Effector memory CD4-positive, alpha-beta T cell (primary cell): ENCODE measurements at places on chromosomes 1 and 21.

DNA sequence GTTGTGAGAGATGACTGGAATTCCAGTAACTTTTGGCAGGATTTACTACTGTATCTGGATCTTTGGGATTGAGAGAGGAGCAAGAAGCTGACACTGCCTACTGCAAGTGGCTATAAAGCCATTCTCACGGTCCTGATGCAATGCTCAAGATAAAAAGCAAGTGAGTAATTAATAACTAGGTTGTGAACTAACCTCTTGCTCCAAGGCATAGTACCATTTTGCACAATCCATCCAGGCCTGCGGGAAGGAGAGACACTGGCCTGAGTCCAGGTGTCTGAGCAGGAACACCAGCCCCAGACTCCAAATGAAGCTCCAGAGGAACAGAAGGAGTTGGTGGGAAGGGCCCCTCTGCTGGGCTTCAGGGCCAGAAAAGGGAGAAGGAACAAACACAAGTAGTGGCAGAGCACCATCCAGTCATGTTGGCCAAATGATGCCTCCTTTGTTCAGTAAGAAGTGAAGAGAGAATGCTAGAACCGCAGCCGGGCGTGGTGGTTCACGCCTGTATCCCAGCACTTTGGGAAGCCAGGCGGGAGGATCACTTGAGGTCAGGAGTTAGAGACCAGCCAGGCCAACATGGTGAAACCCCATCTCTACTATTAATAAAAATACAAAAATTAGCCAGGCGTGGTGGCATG lies 9.9 kb upstream of the SLC45A3 start:
- H3K27ac ChIP-seq, result no peak overlapping the region
- H3K4me3 ChIP-seq, result no peak overlapping the region
- DNase-seq, result no peak

DNA sequence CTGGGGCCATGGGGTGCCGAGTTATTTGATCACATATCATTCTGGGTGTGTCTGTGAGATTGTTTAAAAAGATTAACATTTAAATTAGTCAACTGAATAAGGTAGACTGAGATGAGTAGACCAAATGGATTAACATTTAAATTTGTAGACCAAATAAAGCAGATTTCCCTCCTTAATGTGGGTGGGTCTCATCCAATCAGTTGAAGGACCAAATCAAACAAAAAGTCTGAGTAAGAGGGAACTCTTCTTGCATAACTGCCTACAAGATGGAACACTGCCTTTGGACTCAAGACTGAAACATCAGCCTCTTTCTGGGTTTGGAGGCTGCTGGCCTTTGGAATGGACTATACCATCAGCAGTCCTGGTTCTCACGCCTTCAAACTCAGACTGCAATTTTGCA lies 17.0 kb upstream of the SNX7 start:
- DNase-seq, result no peak
- H3K27ac ChIP-seq, result no peak overlapping the region
- no peaks in the 10 kb centered on the region for H3K27me3 ChIP-seq
- H3K36me3 ChIP-seq, result no peaks in the 10 kb centered on the region

DNA sequence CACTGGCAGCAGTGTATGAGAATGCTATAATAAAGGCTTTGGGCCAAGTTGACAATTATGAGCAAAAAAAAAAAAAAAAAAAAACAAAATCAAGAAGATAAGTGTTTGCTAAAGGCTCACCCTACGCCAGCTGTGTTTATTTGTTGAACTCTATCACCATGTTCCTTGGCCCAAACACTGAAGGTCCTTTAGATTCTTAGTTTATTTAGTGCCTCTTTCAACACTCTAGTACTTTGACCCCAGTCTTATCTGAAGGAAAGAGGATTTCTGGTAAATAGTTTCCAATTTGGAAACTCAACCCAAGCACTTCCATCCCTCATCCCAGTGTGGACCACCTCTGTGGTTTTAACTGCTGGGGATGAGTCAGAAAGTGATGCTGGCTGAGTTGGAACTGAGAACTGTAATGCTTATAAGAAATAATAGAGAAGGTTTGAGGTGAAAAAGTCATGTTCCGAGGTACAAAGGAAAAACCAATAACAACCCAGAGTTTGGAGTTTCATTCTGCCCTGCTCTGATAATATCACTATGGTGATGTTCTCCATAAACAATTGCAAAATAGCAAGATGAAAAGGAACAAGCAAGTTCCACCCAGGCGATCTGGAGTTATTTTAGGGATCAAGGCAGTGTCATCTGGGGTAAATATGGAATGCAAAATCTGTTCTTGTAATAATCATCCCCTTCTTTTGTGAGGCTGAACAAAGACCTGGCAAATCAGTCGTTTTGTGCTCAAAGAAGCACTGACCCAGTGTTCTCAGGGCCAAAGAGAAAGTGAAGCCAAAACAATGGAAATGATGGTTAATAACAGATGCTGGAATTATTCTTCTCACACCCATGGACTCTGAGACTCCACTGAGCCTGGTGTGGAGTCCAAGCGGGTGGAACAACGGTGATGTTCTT lies 19.7 kb upstream of the CAPZB start:
- H3K4me1 ChIP-seq, result peaks cover 4% of the 10 kb centered on the region
- DNase-seq, result no peak
- H3K27ac ChIP-seq, result no peak overlapping the region
- no peaks in the 10 kb centered on the region for H3K27me3 ChIP-seq
- no peaks in the 10 kb centered on the region for H3K36me3 ChIP-seq
- H3K4me3 ChIP-seq, result no peak overlapping the region

DNA sequence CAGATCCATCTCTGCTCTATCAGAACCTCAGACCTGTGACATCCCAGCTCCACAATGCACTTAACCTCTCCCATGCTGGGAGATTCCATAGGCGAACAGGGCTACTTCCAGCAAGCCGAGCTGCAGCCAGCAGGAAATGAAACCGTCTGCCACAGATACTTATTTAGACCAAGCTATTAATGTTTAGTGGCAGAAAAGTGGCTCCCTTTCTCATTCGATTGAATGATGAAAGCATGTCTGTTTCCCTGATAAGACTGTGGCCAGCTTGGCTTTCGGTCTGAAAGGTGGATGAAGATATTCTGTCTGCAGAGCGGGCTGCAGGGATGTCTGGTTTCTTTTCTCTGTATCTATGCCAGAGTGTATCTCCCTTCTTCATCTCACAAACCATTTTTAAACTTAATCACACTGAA lies 146.4 kb downstream of the GREM2 start:
- no peak for DNase-seq
- no peak overlapping the region for H3K4me3 ChIP-seq
- no peak overlapping the region for H3K27ac ChIP-seq
- H3K4me1 ChIP-seq, result no peaks in the 10 kb centered on the region
- no peaks in the 10 kb centered on the region for H3K27me3 ChIP-seq
- H3K36me3 ChIP-seq, result no peaks in the 10 kb centered on the region

DNA sequence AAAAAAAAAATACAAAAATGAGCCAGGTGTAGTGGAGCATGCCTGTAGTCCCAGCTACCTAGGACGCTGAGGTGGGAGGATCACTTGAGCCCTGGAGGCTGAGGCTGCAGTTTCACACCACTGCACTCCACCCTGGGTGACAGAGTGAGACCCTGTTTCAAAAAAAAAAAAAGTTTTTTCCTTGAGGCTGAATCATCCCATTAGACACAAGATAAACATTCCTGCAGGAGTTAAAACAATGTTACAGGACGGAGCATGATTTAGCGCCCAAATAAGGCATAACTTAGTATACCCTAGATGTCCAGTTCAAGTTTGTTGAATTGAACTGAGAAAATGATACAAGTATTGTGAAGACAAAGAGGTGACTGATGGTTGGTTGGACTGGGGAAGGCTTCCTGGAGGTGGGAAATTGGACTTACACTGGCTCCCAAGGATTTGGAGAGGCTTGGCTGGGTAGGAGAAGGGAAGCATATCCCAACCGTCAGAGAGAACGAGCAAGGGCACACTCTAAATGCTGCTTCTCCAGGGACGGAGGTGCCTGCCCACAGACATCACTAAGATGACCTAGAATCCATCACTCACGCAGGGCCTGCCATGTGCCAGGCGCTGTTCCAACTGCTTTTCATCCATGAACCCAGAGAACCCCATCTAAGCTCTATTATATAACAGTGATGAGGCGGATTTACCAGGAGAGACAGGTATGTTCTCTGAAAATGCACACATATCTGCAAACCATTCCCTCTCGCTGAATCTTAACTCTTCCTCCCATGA lies 610.6 kb downstream of the KIF26B start:
- peaks cover 5% of the 10 kb centered on the region for H3K36me3 ChIP-seq
- no peak overlapping the region for H3K27ac ChIP-seq
- no peaks in the 10 kb centered on the region for H3K4me1 ChIP-seq

DNA sequence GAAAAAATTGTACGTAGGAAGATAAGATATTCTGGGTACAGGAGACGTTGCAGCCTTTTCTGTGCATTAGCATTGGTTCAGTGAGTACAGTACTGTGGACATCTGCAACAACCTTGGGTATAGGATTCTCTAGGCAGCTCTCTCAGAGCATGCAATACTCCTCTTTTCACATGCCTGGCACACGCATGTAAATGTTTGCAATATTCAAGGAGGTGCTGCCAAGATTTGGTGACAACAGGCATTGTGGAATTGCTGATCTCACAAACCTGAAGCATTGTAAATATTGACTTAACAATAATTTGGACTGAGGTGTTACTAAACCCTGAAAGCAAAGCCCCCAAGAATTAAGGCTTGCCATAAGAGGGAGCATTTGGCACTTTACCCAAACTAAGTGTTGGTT lies 126.8 kb downstream of the GRIK1 start:
- no peak overlapping the region for H3K27ac ChIP-seq
- H3K27me3 ChIP-seq, result no peaks in the 10 kb centered on the region
- H3K36me3 ChIP-seq, result no peaks in the 10 kb centered on the region
- no peak for DNase-seq

DNA sequence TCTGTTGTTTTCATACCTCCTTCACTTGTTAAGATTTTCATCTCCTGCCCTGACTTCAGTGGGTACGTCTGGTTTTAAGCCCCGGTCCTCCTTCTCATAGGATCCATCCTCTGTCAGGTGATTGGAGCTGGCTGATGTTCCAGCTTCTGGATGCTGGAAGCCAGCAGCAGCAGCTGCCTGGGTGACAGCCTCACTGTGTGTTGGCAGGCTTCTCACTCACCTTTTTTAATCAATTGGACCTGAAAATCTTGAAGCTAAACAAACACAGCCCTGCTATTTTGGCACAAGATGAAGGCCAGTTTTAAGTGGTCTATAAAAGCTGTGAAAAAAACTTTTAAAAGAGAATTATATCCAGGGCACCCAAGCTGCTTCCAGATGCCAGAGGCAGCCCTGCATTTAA lies 181.0 kb downstream of the DISC1 start:
- no peaks in the 10 kb centered on the region for H3K27me3 ChIP-seq
- peaks cover 10% of the 10 kb centered on the region for H3K36me3 ChIP-seq
- H3K27ac ChIP-seq, result no peak overlapping the region
- H3K4me1 ChIP-seq, result no peaks in the 10 kb centered on the region
- H3K4me3 ChIP-seq, result no peak overlapping the region
- no peak for DNase-seq

DNA sequence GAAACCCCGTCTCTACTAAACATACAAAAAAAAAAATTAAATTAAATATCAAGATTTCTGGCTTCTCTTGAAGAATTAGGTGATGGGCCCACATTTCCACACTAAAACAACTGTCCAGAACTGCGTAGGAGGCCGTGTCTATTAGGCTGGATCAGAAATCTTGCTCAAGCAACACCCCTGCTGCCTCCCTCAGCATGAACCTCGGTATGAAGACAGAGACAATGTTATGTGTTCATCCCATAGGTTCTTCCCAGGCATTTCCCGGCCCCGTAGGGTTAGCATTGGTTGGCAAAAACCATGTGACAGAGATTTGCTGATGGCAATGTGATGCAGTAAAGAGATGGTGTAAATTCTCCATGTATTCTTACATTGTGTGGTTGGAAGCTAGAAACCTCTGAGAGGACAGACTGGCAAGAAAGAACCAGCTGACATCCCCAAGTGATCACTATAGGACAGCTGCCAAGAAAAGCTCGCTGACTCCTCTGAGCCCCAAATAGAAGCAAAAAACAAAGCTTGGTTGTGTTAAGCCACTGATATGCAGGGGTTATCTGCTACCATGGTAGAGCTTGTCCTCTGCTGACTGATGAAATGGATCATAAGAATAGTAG lies 34.5 kb downstream of the EBNA1BP2 start:
- H3K27me3 ChIP-seq, result no peaks in the 10 kb centered on the region
- no peak for DNase-seq
- no peak overlapping the region for H3K27ac ChIP-seq
- H3K36me3 ChIP-seq, result no peaks in the 10 kb centered on the region

- H3K36me3 ChIP-seq, result peaks cover 4% of the 10 kb centered on the region
- DNase-seq, result no peak
- no peaks in the 10 kb centered on the region for H3K27me3 ChIP-seq
- H3K27ac ChIP-seq, result no peak overlapping the region
Measured at GRCh38 chr1:92324784-92325183, 25.9 kb downstream of the RPAP2 start.

DNA sequence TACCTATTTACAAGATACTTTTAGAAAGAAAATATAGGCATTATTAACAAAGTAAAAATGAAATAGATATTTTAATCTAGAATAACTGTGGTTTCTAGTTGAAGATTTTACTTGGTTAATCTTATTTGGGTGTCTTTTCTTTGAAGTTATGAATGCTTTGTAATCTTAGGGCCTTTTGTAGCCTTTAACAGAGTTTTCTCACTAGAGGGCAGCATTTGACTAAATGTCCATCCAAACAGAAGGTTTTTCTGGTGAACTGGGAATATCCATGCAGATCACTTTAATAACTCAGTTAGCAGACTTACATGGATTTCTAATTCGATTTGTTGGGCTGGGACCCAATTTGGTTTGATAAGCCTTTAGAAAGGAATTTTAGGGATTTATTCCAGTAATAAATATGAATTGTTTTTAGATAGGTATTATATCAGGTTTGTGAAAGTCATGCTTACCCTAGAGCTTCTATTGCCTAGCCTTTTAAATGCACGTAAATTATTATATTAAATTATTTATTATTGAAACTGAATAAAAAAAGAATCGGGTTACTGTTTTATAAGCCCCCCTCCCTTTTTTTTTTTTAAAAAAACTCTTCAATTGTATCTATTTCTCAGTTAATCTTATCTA lies 119.7 kb downstream of the ZNF326 start:
- no peaks in the 10 kb centered on the region for H3K36me3 ChIP-seq
- no peak overlapping the region for H3K4me3 ChIP-seq
- no peaks in the 10 kb centered on the region for H3K4me1 ChIP-seq
- H3K27me3 ChIP-seq, result peaks cover 4% of the 10 kb centered on the region
- DNase-seq, result no peak
- no peak overlapping the region for H3K27ac ChIP-seq

GRCh38 chr1:2606396-2606880 lies 19.9 kb downstream of the PRXL2B start:
- no peak for DNase-seq
- no peak overlapping the region for H3K4me3 ChIP-seq
- no peaks in the 10 kb centered on the region for H3K27me3 ChIP-seq
- H3K36me3 ChIP-seq, result no peaks in the 10 kb centered on the region
- H3K4me1 ChIP-seq, result no peaks in the 10 kb centered on the region

- H3K36me3 ChIP-seq, result no peaks in the 10 kb centered on the region
Measured at GRCh38 chr1:31976401-31976800, 37.3 kb upstream of the KHDRBS1 start.

- H3K4me3 ChIP-seq, result no peak overlapping the region
- no peaks in the 10 kb centered on the region for H3K27me3 ChIP-seq
- H3K4me1 ChIP-seq, result no peaks in the 10 kb centered on the region
- no peak for DNase-seq
- peaks cover 37% of the 10 kb centered on the region for H3K36me3 ChIP-seq
Measured at GRCh38 chr1:32684167-32684811, 18.3 kb downstream of the SYNC start.
